ENCODE measurements at places on chromosomes 3 and 15.

- no peak for DNase-seq
Observed at GRCh38 chr3:126361211-126361610, 4.0 kb upstream of the KLF15 start.

DNA sequence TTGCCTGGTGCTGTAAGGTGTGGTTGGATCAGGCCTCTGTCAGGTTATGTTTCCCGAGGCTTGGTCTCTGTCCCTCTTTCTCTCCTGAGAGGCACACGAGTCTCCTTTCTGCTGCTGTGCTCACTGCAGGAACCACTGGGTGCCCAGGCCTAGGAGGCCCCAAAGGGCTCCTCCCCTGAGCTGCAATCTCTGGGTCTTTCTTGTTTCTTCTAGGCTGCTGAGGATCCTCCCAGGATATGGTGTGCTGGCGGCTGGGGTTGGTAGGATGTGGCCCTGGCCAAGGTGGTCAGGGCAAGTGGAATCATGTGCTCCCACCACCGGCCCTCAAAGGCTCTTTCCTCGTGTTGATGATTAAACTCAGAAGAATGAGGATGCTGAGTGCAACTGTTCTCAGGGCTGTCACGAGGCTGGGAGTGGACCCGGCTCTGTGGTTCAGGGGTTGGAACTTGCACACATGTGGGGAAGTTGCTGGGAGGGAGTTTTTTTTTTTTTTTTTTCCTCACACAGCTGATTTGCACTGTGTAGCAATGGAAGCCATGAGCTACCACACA is 43.6 kb upstream of the CTSH start:
- peak; percentile 89 for DNase-seq

- DNase-seq, result no peak
Observed at GRCh38 chr15:71393383-71393782, 278.1 kb downstream of the THSD4 start.

GRCh38 chr3:115898656-115899410 is 275.5 kb downstream of the GAP43 start:
- DNase-seq, result no peak

Measured in fibroblast of skin of left biceps (primary cell).